ENCODE measurements at places on chromosomes 7 and 10.

DNA sequence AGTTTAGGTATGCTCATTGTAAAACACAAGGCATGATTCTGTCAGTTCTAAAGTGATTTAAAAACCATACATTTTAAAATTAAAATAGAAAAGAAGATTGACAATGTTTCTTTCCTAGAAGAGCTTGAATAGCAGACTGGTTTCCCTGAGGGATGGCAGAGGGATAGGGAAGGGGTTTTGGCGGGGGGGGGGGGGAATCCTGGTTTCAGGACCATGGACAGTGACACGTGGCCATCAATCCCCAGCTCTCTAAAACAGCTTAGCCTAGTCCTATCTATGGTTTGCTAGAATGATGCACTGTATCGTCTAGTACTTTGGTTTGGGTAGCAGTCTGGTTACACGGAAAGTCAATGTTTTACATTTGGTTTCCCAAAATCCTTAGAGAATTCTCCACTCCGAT is 88.7 kb downstream of the PHYHIPL start:
- DNase-seq, result no peak

- DNase-seq, result no peak
These were observed 161.7 kb upstream of the BMPER start for GRCh38 chr7:33743594-33743993.

GRCh38 chr7:40329601-40330153 is 194.9 kb downstream of the SUGCT start:
- no peak for DNase-seq

DNA sequence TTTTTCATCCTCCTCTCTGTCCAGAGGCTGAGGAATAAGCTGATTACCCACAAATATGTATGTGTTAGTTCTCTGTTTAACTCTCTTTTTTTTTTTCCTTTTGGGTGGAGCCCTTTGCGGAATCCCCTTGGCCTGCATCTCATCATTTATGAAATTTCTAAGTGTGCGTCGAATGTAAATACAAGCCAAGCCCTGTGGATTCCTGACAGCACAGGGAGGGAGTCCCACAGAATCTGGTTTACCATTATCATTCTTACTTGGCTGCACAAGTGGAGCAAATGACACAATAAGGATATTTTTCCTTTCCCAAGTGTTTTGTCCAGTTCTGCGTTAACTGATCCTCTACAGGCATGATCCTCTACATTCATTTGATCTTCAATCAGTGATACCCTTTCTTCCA is 11.4 kb downstream of the STK31 start:
- no peak for DNase-seq

DNA sequence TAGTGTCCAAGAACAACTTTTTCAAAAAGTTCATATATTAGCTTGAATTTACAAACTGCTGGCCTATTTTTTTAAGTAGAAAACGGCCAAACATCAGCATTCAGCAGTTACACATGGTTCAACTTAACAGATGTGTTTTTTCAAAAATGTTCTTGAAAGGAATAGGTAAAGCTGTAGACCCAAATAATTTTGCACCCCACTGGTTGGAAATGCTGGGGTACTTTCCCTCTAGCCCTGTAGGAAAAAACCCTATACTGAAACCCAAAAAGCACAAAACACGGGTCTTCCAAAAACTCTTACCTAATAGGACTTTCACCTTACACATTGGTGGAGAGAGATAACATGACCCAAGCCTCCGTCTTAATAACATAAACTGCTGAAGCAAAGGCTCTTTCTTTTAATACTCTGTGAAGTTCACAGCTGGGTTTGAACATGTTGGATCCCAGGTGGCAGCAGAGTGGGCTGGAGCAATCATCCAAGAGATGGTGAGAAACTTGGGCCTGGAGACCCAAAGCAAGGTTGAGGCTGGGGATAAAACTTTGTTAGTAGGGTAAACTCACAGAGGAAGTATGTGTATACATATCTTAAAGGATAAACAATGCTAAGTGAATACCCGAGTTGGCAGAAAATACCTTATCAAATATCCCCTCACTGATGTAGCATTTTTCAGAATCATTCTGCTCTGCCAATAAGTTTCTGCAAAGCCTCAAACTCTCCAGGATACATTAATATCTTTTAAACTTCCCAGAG is 629 bp upstream of the DNAJC9 start:
- DNase-seq, result no peak

GRCh38 chr10:115860182-115861107 is 412.6 kb downstream of the GFRA1 start:
- no peak for DNase-seq

All from activated naive CD4-positive, alpha-beta T cell treated with anti-CD3 and anti-CD28 coated beads, Interleukin-2, amount 50 U/mL, for 72 hours (primary cell).